ENCODE measurements at places on chromosomes 4 and X. TPM values are rescaled to one million over a fixed set of nuclear protein-coding genes. Genes with fewer than 3 reads are reported as not detected.

GRCh38 chr4:36841583-36842326, 402.8 kb upstream of the NWD2 start:
- DNase-seq = peak; percentile 35

- DNase-seq = no peak
Measured at GRCh38 chrX:103830848-103831247, 1.2 kb downstream of the RAB9B start.

GRCh38 chr4:89496851-89497250, 189.3 kb upstream of the GPRIN3 start:
- DNase-seq = no peak

DNA sequence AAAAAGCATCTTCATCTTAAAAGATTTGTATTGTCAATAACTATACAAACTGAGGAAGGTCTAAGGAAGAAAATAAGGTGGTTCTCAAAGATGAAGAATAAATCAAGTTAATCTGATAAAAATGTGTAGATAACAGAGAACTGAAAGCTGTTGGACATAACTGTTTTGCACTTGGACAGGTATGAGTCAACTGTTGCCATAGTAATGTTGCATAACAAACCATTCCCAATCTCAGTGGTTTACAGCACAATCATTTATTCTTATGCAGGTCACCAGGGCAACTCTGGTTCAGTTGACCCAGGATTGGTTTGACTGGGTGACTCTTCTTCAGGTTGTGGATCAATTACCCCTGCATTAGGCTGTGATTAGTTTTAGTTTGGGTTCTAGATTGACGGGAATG, 2197.7 kb downstream of the ARAP2 start:
- DNase-seq = no peak

The CFAP99 gene
- total RNA-seq = not detected

The RHOXF1 gene
- total RNA-seq = not detected

The FOXR2 gene
- total RNA-seq = not detected

The CLGN gene
- total RNA-seq = 0.64 TPM

Measured in GM12878 (cell line).